ENCODE measurements at places on chromosomes 7 and 10. TPM values are rescaled to one million over a fixed set of nuclear protein-coding genes. Genes with fewer than 3 reads are reported as not detected.

- no peak for DNase-seq
Observed at GRCh38 chr7:47258798-47259197, 323.1 kb downstream of the TNS3 start.

The UNCX gene
- total RNA-seq = not detected

- no peak for DNase-seq
Observed at GRCh38 chr10:6219494-6219836, 16.7 kb downstream of the PFKFB3 start.

- DNase-seq = no peak
Observed at GRCh38 chr10:71053169-71053895, 159.0 kb upstream of the UNC5B start.

DNA sequence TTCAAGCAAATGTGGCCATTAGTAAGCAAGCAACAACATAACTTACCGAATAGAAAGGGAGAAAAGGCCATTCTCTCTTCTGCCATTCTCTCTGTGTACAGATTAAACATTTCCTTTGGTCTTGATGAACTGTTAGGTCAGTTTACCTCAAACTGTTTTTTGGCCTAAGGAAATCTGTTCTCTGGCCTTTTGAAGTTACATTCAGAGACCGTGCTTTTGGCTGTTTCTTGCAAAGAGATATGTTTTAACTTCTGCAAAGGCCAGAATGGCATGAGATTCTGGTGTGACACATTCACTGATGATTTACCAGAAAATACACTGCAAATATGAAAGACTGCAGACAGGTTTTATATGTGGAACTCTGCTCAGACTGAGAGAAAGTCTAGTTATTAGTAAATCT is 22.2 kb downstream of the AHR start:
- DNase-seq = no peak

DNA sequence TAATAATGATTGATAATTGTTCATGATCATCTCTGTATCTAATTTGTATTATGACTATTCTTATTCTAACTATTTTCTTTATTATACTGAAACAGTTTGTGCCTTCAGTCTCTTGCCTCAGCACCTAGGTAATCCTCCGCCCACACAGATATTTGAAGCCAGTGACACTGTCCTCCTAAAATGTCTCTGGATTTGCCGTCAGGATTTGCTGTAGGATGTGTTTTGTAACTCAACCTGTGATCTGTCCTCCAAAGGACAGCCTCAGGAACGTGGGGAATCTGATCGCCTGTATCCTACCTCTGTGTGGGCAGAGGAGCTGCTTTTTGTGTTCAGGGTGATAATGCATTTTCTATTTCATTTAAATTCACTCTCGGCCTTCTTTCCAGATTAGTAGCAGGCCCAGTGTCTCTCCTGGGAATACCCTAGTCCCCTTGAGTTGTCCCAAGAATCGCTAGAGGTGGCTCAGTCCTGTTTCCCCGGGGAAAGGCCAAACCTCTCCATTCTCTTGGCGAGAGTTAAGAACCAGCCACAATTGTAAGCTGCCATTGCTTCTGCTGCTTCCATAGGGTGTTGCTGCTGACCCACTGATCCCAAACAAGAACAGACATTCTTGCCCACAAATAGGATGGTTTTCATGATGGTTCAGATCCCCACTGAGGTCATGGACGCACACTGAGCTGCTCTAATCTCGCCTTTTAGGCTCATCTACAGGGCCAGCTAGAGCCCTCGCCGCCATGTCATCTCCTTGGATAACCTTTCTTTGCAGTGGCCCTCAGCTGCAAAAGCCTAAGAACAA is 136.2 kb upstream of the KCNMA1 start:
- peak; percentile 30 for DNase-seq

DNA sequence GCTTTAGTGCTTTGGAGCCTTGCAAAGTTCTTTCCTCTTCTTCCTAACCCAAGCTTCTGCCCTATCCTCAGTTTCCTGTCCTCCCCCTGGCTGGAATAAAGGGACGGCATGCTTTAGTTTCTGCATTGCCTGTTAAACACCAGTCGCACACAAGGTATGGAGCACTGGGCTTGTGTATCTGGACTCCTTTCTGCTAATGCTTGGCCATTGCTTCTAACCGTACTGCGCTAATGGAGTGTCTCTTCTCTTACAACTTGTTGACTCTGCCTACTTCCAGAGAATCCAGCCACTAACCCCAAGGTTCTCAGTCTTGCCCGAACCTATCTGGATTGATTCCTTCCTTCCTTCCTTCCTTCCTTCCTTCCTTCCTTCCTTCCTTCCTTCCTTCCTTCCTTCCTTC is 120.6 kb downstream of the REEP3 start:
- DNase-seq = no peak

DNA sequence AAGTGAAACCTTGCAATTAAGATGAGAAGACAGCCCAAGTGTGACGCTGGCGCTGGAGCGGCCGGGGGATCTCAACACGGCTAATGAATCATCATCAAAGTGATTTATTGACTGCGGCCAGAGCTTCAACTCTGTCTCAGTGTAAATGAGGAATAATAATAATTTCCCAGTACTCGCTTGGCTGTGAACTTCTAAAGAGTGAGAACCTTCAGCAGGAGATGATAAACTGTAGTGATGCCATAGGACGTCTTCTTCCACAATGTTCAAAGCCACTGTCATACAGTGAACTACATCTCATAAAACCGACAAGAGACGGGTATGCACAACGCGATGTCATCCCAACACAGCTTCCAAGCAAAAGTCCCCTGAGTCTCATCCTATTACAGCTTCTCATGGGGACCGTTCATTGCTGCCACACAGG is 123.6 kb upstream of the NOBOX start:
- no peak for DNase-seq

- no peak for DNase-seq
Observed at GRCh38 chr10:129890170-129890569, 73.9 kb downstream of the EBF3 start.

DNA sequence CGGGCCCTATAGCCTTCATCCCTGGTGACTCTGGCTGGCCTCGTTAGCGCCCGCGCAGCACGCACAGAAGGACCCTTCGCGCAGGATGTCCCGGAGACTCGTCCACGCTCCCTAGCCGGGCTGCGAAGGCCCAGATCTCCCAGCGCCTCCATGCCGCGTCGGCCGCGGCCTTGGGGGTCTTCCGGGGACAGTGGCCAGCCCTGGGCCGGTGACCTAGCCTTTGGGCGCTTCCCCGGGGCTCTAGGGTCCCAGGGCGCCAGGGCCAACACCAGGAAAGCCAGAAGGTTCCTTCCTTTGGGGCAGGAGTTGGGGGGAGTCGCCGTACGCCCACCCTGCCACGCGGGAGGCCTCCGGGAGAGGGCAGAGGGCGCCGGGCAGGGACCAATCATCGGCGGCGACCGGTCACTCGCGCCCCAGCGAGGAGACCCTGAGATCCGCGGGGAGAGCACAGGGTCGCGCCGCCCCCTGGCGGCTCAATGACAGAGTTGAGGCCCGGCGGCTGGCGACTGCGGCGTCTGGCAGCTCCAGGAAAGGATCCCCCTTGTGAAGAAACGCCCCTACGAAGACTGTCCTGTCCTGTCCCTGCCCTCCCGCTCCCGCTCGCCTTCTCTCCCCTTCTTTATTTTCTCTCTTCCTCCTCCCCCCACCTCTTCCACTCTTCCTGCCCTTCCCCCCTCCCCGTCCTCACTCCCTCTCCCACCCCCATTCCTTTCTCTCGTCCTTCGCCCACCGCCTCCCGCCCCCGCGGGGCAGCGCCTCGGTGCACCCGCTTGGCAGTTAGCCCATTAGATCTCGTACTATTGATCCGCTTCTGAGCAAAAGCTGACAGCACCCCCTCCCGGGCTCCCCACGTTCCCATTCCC is 62.3 kb upstream of the LBX1 start:
- no peak for DNase-seq

DNA sequence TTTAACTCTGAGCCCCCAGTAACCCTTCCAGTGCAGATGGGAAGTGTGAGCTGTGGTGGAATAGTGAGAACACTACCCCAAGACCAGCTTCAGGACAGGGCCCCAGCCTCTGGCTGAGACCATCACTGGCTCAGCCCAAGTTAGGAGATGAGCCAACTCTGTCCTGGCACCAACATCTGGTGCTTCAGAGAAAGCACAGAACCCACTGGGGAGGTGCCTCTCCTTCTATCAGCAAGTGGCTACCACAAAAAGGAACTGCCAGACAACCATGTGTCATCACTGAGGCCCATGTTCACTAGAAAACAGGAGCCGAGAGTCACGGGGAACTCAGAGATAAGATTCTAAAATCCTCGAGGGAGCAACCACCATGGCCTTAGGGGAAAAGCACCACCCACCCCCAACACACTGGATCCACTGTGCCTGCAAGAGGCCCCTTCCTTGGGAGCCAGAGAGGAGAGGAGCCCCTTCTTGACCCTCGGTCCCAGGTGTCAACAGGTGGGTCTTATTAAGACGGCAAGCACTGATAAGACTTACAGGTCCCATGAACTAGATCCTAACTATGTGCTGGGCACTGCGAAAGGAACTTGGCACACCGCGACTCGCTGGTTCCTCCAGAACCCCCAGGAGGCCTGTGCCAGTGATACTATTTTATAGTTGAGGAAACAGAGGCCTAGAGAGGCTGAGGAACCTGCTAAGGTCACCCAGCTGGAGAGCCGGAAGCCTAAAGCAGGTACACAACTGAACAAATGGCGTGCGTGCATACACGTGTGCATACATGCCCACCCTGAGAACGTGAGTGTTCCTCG is 102.7 kb downstream of the FAM53B start:
- DNase-seq = peak; percentile 73

DNA sequence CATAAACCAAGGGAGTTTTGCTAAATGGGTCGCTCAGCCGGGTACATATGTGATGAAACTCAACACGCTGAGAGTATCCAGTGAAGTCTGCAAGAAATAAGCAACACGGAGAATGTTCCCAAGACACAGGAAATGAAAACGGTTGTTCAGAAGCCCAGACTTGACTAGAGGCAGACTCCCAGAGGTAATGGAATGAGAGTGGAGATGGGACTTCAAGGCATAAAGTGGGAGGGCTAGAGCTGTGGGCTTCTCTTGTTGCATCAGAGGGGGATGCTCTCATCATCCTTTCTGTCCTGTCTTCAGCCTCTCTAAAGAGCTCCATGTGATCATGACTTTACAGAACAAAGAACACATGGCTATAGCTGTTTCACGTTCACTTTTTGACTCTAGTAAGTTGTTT is 88.3 kb downstream of the BAMBI start:
- DNase-seq = no peak

DNA sequence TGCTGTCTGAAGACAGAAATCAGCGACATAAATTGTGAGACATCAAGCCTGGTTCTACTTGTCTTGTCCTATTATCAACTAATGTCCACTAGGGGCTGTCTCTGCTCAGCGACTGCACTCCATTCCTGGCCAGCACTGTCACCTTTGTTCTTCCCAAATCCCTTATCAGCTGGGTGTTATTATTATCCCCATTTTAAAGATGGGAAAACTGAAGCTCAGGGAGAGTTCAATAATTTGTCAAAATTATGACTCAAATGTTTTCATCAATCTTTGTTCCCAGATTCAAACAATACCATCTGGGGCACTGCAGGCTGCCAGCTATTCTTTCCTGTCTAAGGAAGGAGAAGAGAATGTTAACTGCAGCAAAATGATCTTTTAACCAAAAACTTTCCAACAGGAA is 431.6 kb upstream of the NFE2L3 start:
- no peak for DNase-seq

The FEZF1 gene
- not detected for total RNA-seq

- DNase-seq = no peak
Observed at GRCh38 chr10:110993024-110993693, 73.8 kb downstream of the SHOC2 start.

The ITGA8 gene
- total RNA-seq = 6.4 TPM

DNA sequence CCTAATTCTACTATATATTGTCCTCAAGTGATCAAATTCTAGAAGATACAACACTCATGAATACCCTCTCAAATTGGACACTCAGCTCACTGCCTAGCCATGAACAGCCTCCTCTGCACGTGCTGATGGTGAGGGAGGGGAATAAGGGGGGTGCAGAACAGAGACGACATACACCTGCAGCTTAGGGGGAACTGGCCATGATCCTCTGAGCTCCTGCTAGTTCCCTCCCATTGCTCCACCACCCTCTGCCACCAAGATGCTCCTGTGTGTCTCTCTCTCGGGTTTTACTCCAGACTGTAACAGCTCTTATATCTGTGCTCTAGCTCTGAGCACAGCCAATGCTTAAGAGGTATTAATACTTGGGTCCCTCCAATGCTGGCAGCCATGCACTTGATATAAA is 70.7 kb downstream of the VOPP1 start:
- no peak for DNase-seq

DNA sequence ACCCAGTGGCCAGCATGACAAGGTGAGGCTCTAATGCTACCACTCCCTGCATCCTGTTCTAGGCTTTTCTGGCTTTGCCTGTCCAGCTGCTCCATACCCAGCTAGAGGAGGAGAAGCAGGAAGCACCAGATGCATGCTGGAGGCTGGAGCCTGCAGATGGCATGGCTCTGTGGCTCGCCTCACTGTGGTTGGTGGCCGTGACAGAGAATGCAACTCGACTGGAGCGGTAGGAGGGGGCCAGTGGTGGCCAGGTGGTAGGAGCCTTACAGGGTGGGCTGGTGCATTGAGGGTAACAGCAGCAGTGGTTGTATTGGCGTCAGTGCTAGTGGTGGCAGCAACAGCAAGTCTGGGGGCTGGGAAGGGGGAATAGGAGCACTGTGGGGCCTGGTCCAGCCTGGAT is 128.6 kb downstream of the ZNF248 start:
- DNase-seq = no peak

DNA sequence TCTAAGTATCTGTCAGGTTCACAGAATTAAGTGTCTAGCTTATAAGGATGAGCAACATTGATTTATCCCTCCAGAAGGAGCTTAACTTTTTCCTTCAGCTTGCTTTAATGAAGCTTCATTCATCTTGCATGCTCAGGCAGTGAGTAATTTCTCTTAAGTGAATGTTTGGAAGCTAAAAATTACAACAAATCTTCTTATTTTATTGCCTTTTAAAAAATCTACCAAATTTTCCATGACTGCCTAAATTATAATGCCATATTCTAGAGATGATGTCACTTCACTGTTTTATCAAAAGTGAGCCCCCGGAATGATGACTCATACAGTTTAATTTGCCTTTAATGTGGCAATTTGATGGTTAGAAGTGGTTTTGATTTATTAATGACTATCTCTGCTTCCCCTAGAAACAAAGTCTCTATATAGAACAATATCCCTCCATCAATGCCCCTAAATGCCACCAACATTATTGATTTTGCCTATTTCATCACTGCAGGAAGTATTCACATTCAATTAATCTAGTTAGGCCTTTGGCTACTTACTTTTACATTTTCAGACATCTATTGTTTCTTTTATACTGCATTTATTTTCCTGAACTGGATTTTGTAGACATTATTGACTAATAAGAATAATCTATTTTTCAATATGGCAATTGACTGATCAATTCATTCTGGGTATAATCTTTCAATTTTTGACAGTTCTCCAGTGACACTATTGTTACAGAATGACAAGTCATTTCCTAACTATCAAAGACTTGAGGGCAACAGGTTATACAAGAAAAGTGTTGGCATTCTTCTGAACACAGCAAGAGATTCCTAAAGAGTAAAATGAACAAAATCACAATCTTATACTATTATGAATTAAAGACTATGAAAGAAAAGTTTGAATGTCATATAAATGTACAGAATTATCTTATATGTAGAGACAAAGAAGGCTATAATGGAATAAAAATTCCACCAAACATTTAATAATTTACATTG is 139.3 kb upstream of the ODAD2 start:
- DNase-seq = no peak

Measured in right atrium auricular region (tissue), 2 donors.